SJSA1 (cell line): ENCODE measurements at places on chromosomes 6 and 20.

GRCh38 chr20:45576995-45577394 lies 2.1 kb downstream of the WFDC8 start:
- DNase-seq: no peak

- DNase-seq: no peak
These were observed 6.1 kb downstream of the CST5 start for GRCh38 chr20:23873370-23874015.

DNA sequence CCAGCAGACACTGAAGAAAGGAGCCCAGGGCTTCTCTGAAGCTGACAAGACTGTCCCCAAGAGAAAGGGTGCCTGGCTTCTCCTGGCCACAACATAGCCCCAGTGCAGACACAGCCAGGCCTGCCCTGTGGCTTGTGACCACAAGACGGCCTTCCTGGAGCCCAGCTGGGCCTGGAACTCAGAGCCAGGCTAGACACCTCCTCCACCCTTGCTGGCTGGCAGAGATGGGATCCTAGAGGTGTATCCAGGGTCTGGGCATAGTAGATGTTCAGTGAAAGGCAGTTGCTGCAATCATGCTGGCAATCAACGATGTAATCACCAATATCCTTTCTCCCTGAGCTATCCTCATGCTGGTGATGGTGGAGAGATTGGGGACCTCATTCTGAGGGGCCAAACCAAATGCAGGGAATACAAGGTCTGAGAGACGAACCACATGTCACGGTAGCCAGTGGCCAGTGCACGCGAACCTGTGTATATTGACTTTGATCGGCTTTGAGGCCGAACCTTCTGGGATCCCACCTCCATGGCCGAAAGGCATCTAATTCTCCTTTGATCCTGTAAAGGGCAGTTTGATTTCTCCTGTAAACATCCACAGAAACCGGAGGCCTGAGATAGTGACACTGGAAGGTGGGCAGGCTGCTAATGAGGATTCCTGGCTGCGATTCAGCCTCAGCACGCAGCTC lies 115.2 kb downstream of the PSMB1 start:
- no peak for DNase-seq

- DNase-seq: no peak
These were observed 31.0 kb downstream of the DLGAP4 start for GRCh38 chr20:36336954-36337704.

GRCh38 chr6:34462551-34462971 lies 3.3 kb upstream of the PACSIN1 start:
- no peak for DNase-seq

- no peak for DNase-seq
These were observed 98.9 kb downstream of the IRF4 start for GRCh38 chr6:490251-491037.

DNA sequence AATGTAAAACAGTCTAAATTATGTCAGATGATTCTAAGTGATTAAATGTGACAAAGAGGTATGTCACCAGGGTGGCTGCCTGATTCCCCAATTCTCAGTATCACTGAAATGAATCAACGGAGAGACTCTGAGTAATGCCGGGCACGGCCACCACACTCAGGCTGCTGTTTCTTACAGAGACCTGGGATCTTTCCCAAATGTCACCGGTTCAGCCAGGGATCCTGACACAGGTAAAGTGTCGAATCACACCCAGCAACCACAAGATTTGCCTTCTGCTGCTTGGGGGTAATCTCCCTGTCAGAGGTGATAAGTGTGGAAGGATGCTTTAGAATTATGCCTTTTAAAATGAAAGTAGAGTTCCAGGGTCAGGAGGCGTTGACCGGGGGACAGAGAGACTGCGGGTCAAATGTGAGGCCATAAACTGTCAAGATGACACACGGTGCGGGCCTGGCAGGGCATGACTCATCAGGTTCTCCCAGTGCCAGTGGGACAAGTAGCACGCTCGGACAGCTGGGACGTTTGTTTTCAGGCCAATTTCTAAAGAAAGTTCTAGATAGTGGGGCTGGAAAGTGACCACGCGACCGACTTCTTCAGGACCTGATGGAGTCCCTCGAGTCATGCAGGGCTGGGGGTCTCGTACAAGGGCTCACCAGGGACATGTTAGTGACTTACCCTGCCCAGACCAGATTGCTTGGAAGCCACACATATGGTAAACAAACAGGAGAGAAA lies 48.9 kb downstream of the PRDM1 start:
- peak; percentile 65 for DNase-seq

GRCh38 chr6:31157513-31158139 lies at the start of gene CCHCR1:
TSS of gene CCHCR1 (minus strand) at chr6:31157802. CDS start at chr6:31157600, 202 bp downstream.
- no peak for DNase-seq

DNA sequence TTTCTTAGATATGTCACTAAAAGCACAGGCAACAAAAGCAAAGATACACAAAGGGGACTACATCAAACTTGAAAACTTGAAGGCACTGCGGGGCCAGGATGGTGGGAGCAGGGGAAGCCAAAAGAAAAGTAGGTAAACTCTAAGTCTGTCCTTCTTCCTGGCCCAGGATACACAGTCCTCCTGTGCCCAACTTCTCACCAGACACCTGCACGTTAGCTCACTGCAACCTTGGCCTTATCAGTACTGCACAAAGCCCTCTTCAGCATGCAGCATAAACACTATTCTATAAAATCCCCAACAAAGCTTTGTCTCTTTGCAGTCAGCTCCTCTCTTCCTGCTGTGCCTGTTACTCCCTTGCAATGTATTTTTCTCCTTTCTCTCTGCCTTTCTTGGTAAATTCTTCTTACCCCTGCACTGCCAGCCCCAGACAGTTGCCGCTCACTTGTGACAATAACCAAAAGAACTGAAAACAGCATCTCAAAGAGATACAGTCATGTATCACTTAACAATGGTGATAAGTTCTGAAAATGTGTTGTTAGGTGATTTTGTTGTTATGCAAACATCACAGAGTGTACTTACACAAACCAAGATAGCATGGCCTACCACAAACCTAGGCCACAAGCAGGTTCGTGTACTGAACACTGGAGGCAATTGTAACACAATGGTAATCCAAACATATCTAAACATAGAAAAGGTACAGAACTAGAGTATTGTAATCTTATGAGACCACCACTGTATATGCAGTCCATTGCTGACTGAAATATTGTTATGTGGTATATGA lies 51.2 kb downstream of the NINL start:
- no peak for DNase-seq

DNA sequence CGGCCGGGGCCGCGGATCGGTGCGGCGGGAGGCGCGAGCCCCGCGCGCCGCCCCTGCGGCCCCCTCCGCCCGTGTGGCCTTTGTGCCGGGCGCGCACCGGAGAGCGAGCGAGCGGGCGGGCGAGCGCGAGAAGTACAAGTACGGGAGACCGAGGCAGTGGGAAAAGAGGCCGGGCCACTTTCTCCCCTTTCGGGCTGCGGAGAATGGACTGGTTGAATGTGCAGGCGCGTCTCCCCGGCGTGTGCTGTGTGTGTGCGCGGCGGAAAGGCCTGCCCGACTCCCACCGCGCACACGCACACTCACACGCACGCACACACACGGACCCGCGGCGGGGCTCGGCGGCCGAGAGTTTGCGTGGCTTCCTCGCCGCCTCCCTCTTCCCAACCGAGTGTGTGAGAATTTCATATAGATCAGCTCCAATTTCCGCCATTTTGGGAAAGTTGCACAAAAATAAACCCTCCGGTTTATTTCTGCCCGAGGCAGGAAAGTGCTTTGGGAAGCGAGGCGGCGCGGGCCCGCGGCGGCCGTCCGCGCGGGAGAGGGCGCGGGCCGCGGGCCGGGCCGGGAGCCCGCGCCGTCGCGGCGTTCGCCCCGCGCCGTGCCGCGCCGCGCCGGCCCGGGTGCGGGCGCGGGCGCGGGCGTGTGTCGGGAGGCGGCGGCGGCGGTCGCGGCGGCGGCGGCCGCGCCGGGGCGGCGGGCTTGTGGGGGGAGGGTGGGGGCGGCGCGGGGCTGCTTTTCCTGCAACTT lies 1.1 kb downstream of the L3MBTL3 start:
- no peak for DNase-seq

GRCh38 chr6:158909938-158910337 lies 90.1 kb downstream of the RSPH3 start:
- no peak for DNase-seq

GRCh38 chr6:26514984-26515383 lies 14.9 kb downstream of the BTN1A1 start:
- DNase-seq: peak; percentile 77

DNA sequence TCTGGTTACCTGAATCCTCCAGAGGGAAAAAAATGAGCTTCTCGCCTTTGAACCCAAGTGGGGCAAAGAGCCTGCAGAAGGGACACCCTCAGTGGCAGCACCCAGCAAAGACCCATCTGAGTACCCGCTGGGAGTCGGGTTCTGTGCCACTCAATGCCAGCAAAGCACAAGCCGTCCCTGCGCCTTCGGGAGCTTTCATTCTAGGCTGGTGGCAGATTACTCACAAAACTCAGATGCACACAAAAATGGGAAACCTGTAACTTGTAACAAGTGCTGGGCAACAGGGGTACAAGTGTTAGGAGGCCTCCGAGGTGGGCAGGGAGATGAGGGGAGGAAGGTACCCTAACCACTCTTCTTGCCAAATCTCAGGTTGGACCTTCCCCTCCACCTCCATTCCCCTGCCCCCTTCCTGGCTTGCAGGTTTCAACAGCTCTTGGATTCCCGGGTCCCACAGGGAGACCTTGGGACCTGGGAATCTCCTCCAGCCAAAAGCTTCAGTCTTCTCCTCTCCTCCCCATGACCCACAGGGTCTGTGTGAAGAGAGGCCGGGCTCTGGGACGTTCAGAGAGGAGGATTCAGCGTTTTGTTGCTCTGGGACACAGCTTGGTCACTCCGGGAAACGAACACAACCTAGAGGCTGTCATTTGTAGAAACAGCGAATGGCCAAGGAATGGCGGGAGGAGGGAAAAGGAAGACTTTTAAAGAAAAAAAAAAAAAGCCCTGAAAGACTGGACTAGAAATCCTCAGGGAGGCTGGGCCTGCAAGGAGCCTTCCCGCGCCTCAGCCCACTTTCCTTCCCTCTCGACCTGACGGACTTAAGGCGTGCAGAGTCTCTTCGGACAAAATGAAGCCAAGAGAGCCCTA lies 1.2 kb upstream of the PARD6B start:
- DNase-seq: no peak

DNA sequence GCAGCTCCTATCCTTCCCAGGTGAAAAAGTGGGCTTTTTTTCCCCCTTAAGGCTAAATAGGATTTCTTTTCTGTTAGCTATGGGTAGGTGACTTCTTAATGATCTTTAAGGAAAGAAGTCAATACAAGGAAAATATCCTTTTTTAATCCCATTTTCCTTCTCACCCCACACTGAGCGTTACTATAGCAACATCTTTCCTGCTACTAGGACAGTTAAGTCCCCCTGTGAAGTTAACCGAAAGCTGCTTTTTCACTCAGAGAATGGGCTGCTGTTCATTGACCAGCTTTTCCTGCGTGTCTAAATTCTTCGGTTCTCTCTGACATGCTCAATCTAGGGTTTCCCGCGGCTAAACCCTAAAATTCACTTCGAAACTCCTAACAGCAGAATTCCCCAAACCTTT lies 173.1 kb upstream of the AGPAT4 start:
- DNase-seq: no peak

- no peak for DNase-seq
These were observed 82.3 kb upstream of the PLCB4 start for GRCh38 chr20:8986631-8987030.

DNA sequence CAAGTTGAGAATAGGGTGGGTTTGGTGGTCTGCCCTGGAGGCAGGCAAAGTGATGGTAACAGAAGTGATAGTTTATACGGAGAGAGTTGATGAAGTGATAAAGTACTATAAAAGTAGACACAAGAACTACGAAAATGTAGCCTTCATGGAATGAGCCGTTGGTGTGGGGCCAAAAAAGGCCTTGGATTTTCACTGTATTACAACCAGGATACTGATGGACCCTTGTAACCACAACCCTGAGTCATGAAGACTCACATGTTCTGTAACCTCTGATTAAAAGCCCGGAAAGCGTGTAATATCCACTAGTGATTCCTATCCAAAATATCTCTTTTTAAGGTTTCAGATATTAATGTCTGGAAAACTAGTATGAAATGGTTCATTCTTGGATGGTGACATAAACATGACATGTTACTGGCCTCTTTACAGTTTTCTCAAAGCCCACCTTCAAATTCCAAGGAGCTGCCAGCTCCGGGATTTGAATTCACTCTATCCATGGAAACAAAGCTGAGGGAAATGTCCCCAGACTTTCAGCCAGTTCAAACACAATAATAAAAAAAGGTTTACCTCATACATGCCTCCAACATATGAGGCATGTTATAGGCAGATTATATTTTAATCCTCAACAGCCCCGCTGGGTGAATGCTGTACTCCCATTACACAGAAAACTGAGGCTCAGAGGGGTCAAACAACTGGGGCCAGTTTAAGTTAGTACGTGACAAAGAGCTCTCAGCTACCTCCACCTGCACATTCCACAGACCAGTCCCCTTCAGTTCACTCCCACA lies 55.4 kb downstream of the MRPL14 start:
- peak; percentile 74 for DNase-seq

- no peak for DNase-seq
These were observed 508.8 kb upstream of the PTCHD4 start for GRCh38 chr6:48619771-48620170.

DNA sequence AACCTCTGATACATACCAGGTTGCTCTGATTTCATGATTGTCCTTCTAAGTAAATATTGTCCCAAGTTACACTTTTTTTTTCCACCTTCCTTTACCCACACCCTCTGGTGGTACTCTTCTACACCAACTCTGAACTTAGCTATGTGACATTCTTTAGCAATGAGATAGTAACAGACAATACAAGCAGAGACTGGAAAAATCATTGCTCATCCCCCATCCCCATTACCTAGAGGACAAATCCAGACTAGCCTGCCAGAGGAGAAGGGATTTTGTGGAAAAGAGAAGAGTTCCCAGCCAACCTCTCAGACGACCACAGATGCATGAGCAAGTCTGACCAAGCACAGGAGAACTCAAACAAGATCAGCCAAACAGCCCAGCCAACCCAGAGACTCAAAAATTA lies 32.8 kb upstream of the TFAP2B start:
- DNase-seq: no peak

- DNase-seq: peak; percentile 3
These were observed 58.9 kb downstream of the MAFB start for GRCh38 chr20:40630099-40630498.

DNA sequence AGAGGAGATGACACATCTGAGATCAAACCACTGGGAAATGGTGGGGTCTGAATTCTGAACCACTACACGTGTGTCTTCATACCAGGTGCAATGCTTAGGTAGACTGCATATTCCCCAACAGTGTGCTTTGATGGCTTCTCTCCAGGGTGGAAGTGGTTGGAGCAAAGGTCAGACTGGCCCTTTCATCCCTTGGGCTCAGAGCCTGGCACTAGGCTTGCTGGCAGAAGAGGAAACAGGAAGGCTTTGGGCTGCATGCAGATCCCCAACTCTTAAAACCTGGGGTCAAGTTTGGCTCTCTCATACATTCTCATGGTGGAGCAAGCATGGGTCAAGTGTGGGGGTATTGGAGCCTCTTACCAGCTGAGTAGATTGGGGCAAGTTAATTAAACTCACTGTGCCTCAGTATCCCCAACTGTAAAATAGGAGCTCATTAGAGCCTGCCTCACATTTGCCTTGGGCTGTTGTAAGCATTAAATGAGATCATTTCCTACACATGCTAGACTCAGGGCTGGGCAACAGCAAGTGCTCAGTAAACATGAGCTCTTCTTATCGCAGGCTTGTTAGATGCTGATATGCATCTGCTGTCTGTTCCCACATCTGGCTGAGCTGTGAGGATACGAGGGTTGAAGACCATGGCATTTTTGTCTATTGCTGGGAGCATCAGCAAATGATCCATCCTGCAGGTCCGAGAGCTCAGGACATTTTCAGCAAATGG lies 51.6 kb upstream of the FAM83D start:
- DNase-seq: no peak
